ENCODE measurements at places on chromosomes 13 and 19.

- DNase-seq, result no peak
Measured at GRCh38 chr13:78524936-78525335, 78.4 kb downstream of the POU4F1 start.

- DNase-seq, result no peak
Measured at GRCh38 chr13:100125946-100126345, 37.1 kb downstream of the PCCA start.

- no peak for DNase-seq
Measured at GRCh38 chr13:93953841-93954240, 525.6 kb downstream of the DCT start.

GRCh38 chr13:38090913-38091312, 221.3 kb upstream of the TRPC4 start:
- no peak for DNase-seq

- DNase-seq, result no peak
Measured at GRCh38 chr19:8512115-8512967, 1.6 kb downstream of the ZNF414 start.

DNA sequence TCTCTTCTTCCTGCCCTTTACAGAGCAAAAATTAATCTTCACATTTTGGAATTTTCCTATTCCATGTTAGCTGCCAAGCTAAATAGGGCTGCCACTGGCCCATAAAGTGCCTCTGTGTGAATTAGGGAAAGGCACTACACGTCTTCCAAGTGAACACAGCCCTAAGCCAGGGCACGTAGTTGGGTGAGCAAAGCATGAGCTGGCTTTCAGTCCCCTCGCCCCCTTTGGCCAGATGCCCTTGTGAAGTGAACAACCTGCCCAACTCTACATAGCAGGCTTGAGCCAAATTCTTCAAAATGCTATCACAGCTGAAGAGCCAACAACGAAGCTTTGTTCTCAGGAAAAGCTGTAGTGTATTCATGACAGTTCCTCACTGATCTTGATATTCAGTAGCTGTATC, 213.1 kb downstream of the OXGR1 start:
- DNase-seq, result no peak

DNA sequence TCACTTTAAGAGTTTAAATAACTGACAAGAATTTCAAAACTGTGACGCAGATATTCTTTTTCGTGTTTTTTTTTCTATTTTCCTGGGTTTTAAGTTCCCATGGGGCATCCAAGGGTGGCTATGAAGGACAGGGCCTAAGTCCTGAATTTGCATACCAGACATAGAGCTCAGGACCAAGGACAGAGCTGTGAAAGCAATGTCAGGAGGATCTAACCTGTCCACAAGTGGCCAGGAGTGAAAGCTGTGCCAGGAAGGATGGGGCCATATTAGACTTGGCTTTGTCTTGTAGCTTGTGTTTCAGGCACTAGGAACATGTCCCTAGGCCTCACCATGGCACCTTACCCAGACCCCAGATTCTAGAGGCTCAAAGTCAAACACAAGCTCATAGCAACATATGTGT, 289.4 kb upstream of the MIR17HG start:
- no peak for DNase-seq

- no peak for DNase-seq
Measured at GRCh38 chr19:40245506-40246128, 19.1 kb upstream of the CCNP start.

DNA sequence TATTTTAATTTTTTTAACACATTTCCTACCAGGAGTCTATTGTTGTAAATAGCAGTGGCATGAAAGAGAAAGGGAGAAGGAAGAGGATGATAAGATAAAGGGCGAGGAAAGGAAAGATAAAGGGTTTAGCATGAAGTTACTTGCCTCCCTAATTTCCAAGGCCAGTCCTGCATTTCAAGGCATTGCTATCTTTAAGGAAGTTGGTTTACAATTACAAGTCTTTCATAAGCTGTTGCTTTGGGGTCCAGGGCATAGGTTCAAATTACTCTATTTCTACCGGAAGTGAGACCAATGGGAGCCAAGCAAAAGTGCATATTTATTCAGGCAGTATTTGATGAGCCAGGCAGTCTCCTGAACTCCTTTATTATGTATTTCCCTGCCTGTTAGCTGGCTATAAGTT, 27.7 kb upstream of the UBL3 start:
- DNase-seq, result no peak

GRCh38 chr19:18234194-18234593, 8.0 kb upstream of the PDE4C start:
- DNase-seq, result no peak

DNA sequence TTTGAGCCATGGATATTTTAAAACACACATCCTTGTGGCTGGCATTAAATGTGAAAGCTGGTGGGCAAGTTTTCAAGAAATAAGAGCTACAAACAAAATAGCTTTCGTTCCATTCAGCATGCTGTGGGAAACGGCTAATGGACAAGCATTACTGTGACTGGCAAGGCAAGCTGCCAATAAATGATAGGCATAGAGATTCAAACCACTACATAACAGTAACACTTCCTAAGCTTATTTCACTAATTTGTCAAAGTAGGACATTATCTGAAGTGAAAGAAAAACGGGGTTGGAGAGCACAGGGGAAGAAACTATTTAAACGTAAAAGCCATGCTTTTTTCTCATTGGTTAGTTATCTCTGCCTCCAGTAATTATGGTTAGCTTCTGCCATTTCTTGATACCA, 26.0 kb downstream of the OBI1 start:
- DNase-seq, result no peak

DNA sequence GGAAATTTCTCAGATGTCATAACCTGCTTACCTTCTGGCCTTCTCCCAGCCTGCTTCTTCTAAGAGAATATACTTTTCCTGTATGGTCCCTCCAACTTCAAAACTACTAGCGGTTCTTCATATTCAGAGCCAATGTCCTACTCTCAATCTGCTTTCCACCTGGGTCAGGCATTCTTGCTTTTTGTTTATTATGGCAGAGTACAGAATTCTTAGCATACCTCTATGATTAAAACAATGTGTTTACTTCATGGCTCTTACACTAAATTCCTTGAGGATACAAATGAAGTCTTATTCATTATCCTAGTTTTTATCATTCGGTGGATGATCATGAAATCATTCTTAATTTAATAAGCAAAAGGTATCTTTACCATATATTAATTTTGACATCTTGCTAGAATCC, 484.2 kb upstream of the SLITRK1 start:
- no peak for DNase-seq

DNA sequence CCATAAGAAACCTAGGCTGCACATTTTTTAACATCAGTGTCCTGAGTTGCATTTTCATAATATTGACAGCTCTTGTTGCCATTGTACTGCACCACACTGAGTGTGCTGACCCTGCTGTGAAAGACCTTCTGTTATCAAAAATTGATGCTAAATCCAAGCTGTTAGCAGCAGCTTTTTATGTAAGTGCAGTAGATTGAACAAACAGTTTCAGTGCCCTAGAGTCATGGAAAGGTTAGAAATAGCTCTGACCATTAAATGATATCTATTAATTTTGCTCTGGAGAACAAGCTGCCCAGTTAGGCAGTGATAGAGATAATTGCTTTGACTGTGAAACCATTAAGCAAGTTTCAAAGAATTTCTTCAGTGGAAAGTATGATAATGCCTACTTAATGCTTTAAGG, 1289.2 kb upstream of the PCDH20 start:
- DNase-seq, result no peak
